ENCODE measurements at places on chromosomes 13 and 19. TPM values are rescaled to one million over a fixed set of nuclear protein-coding genes. Genes with fewer than 3 reads are reported as not detected.

The TMEM86B gene
- 3.6 TPM for total RNA-seq

The PRR22 gene
- total RNA-seq, result 0.80 TPM

The FCAR gene
- 0.15 TPM for total RNA-seq

The EXOC3L2 gene
- 3.2 TPM for total RNA-seq

The ZNF83 gene
- 59.0 TPM for total RNA-seq

The MYH14 gene
- 14.1 TPM for total RNA-seq

The ODAD3 gene
- total RNA-seq, result 5.4 TPM

The TMEM238 gene
- 0.93 TPM for total RNA-seq

The SGCG gene
- 2.0 TPM for total RNA-seq

The ARMC6 gene
- 11.2 TPM for total RNA-seq

The RINL gene
- 4.7 TPM for total RNA-seq

The FCGBP gene
- total RNA-seq, result 55.4 TPM

The SPACA4 gene
- total RNA-seq, result not detected

The NLRP13 gene
- total RNA-seq, result not detected

The ZNF729 gene
- total RNA-seq, result not detected

The TGFBR3L gene
- total RNA-seq, result not detected

The PSG2 gene
- total RNA-seq, result not detected

The PAK4 gene
- 30.3 TPM for total RNA-seq

The CGB5 gene
- total RNA-seq, result not detected

The ZNF536 gene
- not detected for total RNA-seq

The ZNF583 gene
- total RNA-seq, result 10.7 TPM

The AMER2 gene
- 0.05 TPM for total RNA-seq

Measured in ovary (tissue), 10 donors.